ENCODE measurements at places on chromosomes 4 and X. TPM values are rescaled to one million over a fixed set of nuclear protein-coding genes. Genes with fewer than 3 reads are reported as not detected.

DNA sequence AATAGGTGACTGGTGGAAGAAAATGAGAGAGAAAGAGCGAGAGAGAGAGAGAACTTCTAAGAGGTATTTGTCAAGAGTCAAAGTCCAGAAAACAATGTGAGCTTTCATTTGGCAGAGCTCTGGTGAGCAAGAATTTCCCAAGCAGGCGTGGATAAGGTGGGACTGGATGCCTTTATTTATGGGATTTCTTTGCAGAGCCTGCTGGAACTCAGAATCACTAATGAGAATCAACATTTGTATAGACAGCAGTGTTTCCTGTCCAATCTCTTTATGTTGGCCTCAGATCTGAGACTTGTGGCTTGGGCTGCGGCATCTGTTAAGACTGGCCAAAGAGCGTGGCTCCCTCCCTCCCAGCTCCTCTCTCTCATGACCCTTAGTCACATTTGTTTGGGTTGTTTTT, 67.9 kb upstream of the TBL1X start:
- no peak for DNase-seq

DNA sequence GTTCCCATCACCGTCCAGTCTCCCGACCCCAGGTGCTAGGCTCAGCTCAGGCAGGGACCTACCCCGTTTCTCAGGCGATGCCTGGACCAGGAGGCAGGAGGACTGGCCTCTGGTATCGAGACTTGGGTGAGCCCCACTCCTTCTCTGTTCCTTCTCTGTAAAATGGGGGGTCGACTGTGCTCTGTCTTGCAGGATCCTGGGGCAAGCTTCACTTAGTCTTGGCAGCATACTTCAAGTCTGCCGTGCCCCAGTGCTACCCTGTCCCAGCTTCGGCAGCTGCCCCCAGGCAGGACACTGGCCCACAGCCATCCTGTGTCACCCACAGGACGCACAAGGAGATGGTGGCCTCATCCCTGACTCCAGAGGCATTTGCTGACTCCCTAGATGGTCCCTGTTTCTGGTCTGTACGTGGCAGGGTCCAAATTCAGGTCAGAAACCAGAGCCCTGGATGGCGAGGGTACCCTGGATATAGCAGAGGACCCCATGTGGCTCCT, 7.0 kb upstream of the HAUS7 start:
- DNase-seq, result no peak

DNA sequence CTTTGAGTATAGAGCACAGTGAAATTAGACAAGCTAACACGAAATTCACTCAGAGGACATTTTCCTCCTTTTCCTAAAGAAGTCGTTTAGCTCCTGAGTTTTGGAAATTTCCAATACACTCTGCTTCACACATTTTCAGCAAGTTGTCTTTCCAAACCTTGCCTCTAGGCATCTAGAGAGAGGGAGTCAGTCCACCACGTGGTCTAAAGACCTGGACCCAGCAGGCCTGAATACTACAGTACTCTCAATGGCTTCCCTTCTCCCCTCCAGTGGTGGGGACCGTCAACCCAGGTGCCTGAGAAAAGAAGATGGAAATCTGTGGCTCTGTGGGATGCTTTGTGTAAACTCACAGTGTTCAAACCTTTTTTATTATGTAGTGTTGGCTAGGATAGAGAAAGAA, 13.9 kb upstream of the SCML2 start:
- DNase-seq, result no peak

Gene KDR
- total RNA-seq, result 0.33 TPM

Gene GLRB
- total RNA-seq, result 11.9 TPM

Gene FAM184B
- total RNA-seq, result 0.17 TPM

GRCh38 chrX:22081475-22082092, 49.5 kb downstream of the PHEX start:
- peak; percentile 21 for DNase-seq

GRCh38 chr4:85970535-85970934, 389.3 kb downstream of the MAPK10 start:
- DNase-seq, result no peak

GRCh38 chrX:124393238-124393637, 46.9 kb downstream of the SH2D1A start:
- no peak for DNase-seq

GRCh38 chr4:33200377-33200776, 2480.2 kb downstream of the PCDH7 start:
- no peak for DNase-seq

DNA sequence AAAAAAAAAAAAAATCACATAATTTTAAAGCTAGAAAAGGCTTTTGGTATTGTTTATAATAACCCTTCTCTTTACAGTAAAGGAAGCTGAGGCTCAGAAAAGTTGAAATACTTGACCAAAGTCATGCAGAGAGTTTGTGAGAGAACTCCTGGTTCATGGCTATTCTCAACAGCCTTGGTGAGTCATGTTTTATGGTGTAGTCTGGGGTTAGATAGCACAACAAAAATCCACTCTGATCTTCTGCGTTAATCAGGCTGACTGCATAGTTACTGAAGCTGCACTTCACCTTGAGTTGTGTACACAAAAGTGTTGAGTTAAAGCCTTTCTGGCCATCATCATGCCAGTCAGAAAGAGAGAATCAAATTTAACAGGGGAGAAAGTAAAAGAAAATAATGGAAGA, 19.3 kb upstream of the SFRP2 start:
- DNase-seq, result no peak

Gene RADX
- 9.9 TPM for total RNA-seq

Gene ASB9
- 1.6 TPM for total RNA-seq
